ENCODE measurements at places on chromosomes 3 and 15. TPM values are rescaled to one million over a fixed set of nuclear protein-coding genes. Genes with fewer than 3 reads are reported as not detected.

LOXL1 gene
- 56.2 TPM for total RNA-seq

SLC35G2 gene
- 10.1 TPM for total RNA-seq

CA12 gene
- total RNA-seq: 5.8 TPM

IMPDH2 gene
- 247 TPM for total RNA-seq

DNA sequence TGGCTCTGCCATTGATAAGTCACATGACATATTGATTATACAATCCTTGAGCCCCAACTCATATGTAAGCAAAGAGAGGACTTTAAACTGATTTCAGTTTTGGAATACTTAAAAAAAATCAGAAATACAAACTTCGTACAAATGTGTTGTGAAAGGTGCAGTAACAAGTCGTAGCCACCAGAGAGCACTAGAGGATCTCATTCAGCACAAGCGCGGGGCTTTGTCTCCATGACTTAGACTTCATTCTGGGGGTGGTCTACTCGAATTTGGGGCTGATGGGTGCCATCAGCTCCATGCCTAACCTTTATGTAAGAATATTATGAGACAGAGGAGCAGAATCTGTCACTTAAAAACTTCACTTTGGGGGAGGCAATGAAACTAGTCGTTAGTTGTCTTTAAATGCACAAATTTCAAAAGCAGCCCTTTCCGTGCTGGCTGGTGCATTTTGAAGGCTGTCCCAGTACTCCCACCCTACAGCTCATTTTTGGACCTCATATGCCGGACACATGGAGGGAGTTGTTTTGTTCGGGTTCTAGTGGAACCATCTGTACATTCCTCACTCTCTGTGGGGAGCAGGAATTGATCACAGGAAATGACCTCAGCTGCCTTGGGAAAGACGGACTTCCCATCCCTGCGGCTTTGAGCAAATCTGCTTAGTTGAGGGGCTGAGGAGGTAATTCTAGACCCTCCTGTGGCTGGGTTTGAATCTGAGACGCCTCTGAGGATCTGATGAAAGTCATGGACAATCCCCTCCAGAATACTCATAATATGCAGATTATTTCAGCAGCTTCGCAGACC is 27.5 kb upstream of the MASP1 start:
- DNase-seq: no peak

DNA sequence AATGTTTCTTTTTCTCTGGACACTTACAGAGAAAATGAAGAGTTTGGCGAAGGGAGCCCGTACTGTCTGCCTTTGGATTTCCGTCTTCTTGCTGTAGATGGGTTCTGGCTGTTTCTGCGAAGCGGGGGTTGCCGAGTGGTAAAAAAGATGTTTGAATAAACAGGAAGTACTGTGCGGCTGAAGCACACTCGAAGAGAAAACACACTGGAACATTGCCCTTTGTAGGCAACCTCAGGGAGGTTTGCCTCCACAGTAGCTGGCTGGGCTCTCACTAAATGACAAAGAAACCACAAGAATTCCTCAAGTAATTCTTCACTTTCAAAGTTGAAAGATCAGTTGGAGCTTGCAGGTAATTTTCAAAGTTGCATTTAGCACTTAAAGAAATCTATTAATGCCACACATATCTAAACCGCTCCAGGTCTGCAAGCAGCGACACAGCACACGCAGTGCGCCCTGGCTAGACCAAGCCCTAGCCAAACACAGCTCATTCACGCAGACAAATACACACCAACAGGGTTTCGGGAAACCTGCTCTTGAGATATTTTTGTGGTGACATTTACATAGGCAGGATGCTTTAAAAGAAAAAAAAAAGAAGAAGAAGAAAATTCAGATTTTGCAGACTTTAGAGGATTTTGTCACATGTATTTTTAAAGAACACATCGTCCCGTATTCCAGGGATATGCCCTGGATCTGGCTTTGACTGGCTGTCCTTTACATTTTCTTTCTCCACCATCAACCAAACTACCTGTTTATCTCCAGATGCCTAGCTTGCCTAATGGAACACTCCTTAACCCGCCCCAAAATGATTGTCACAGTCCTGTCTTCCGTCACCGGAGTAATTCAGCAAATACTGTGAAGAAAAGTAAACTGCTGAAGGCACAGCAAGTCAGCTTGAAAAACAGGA is 452.8 kb downstream of the FOXP1 start:
- peak; percentile 74 for DNase-seq

- no peak for DNase-seq
These were observed 109.4 kb upstream of the C15orf61 start for GRCh38 chr15:67411486-67411885.

- DNase-seq: no peak
These were observed 668 bp downstream of the MRAS start for GRCh38 chr3:138348754-138349739.

DNA sequence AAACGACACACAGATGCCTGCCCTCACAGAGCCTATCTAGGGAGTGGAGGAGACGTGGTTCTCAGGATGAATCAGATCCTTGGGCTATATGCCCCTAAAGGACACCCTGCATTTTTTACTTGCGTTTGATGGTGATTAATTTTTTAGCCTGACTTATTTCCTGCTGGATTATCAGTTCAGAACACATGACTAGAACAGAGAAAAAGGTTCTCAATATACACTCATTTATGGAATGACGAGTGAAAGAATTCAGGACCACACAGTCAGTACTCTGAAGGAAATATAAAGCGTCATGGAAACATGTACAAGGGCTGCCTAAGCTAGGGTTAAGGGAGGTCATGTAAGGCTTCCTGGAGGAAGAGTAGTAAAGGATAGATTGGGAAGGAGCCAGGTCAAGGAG is 121.8 kb downstream of the SSR3 start:
- no peak for DNase-seq

- DNase-seq: no peak
These were observed 446.0 kb downstream of the FGF12 start for GRCh38 chr3:192281207-192281880.

DNA sequence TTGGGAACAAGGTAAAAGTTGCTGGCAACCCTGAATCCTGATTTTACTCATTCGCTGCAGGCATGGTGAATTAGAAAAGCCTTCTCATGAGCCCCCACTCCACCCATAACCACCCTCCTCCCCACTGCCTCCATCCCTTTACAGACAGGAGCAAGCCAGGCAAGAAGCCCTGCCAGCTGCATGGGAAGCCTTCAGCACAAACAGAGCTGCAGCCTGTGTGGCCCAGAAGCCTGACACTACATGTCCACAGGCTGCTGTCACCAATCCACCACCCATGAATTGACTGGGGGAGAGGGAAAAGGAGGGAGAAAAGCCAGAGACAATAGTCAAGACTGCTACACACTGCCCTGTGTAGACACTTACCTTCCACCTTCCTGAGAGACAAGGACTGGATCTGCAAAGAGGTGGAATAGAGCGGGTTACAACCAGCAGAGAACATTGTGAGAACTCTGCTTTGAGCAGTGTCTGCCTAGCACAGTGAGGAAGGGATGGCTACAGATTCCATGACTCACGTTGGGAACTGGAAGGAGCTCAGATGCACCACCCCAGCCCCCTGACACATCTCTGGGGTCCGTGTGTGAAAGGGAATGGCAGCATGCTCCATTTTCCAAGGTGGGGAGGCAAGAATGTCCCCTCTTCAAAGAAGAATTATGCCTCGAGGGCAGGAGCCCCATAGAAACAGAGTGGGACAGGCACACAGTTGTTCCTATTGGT is 33.9 kb downstream of the DZIP1L start:
- DNase-seq: no peak

DNA sequence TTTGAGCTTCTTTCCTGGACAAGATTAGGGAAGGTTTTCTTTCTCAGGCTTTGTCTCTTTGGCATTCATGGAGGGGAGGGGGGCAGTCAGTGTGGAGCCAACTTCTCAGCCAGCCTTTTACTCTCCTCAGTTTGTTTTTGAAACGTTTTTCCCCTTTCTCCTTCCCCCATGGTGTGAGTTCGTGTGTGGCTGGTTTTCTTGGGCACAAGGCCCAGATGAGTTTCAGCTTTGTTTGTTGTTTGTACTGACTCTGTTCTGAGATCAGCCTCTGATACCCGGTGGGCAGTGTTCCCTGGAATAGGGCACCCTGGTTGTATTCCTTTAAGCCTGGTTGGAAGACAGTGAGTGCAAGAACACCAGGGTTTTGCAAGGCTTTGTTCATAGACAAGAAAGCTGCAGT is 168.2 kb upstream of the RARB start:
- no peak for DNase-seq

DNA sequence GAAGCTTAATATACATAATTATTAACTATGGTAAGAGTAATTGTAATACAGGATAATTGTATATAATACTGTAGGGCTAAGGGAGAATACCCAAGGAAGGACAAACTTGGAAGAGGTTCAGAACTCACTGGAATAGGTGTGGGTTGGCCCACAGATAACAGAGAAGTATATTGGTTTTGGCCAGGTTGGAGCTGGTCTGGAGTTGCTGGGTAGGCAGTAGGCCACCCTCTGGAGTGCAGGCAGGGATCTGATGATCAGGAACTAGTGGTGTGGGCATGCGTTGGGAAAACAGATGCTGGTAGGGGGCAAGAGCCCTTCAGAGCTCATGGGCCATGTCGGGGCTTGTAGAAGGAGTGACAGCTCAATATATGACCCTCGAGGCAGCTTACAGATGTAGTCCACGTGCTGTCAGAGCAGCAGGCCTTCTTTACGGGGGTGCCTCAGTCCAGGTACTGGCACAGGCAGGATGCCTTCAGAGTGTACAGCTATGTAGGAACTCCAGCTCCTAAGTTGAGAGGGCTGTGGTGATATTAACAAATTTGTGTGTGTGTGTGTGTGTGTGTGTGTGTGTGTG is 12.4 kb downstream of the IREB2 start:
- DNase-seq: no peak

- DNase-seq: no peak
These were observed 2.4 kb downstream of the DLL4 start for GRCh38 chr15:40931300-40932142.

DNA sequence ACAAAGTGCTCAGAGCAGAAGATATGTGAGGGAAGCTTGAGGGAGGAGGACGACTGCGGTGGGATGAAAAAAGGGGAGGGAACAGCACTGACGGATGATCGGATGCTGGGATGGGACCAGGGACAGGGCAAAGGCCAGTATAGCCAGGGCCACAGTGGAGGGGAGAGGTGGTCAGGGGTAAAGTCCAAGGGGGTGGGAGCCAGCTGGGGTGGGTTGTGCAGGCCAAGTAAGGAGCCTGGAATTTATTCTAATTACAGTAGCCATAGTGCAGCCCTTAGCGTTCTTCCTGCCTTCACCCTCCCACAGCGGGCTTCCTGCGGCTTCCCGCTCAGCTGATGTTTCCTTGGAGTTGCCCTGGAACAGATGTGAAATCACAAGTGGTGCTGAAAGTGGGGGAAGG is 7.6 kb upstream of the APEH start:
- DNase-seq: no peak

GRCh38 chr3:65523878-65524277 is 514.8 kb downstream of the MAGI1 start:
- DNase-seq: no peak

DNA sequence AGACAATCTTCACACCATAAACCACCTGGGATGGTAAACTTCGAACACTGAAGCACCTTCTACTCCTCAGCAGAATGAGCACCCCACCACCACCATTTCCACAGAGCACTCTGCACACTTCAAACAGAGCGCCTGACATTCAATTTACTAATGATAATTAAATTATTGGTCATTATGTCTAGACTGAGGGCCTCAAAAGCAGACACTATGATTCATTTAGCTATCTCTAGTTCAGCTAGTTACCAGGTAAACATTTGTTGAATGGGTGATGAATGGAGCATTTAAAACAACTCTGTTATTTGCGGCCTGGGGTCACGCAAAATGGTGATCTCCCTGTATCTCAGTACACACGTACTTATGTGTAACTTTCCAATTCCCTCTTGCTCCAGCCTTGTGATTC is 40.9 kb downstream of the ACAP2 start:
- DNase-seq: no peak

DNA sequence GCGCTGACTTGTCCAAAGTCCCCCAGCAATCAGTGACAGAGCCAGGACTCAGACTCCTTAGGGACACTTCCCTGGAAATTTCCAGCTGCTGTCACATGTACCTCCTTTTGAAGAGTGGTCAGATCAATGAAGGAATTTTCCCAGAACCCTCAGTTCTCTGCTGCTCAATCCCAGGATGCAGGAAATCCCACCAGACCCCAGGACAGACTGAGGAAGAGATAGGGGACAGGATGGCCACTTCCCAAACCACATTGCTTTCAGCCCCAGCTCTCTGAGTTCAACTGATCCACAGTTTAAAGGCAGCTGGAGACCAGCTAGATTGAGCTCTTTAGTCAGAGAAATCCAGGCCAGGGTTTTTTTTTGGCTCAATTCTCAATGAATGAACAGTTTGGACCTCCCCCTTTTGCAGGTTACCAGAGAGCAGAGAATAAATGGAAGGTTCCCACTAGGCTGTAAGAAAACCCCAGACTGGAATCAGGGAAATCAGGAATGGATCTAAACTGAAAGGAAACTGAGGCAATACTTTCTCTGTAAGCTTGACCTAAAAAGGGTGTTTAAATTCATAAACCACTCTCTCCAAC is 1.5 kb downstream of the CYP1A1 start:
- DNase-seq: peak; percentile 28

GRCh38 chr15:90994059-90994416 is 297 bp downstream of the PRC1 start:
- no peak for DNase-seq

GRCh38 chr15:43774062-43774461 is 2.7 kb downstream of the ELL3 start:
- no peak for DNase-seq

- DNase-seq: no peak
These were observed 92.1 kb downstream of the TRIM42 start for GRCh38 chr3:140769951-140770350.

GRCh38 chr15:64610257-64610919 is 150.0 kb downstream of the ZNF609 start:
- no peak for DNase-seq

GRCh38 chr3:76754247-76754646 is 285.7 kb upstream of the ROBO2 start:
- no peak for DNase-seq

- DNase-seq: no peak
These were observed 18.2 kb downstream of the PIF1 start for GRCh38 chr15:64807051-64807749.

DNA sequence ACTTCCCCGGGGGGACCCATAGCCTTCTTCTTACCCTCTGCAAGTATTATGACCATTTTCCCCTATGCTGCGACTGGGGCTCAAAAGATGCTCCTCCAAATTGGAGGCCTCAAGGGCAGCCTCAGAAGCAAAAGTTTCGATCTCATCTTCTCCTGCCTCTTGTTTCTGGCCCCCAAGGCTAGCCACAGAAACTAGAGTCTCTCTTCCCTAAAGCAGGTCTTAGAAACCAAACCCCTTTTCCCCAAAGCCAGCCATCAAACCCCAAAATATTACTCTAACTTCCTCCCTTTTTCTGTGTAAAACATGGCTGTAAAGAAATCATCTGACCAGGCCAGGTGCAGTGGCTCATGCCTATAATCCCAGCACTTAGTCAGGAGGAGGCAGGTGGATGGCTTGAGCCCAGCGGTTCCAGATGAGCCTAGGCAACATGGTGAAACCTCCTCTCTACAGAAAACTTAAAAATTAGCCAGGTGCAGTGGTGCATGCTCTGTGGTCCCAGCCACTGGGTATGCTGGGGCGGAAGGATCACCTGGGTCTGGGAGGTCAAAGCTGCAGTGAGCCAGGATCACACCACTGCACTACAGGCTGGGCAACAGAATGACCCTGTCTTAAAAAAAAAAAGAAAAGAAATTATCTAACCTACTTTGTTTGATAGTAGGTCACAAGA is 36.7 kb upstream of the MFGE8 start:
- DNase-seq: no peak

All from urinary bladder (tissue), 4 donors.